Glomerular endothelial cell (primary cell): ENCODE measurements at places on chromosomes 16 and 17. TPM values are rescaled to one million over a fixed set of nuclear protein-coding genes. Genes with fewer than 3 reads are reported as not detected.
A peak's percentile ranks its signal among the peaks of the same experiment; 100 is the strongest.

GRCh38 chr17:29807520-29808361 is 122.3 kb downstream of the SSH2 start:
- DNase-seq, result peak; percentile 37

DNA sequence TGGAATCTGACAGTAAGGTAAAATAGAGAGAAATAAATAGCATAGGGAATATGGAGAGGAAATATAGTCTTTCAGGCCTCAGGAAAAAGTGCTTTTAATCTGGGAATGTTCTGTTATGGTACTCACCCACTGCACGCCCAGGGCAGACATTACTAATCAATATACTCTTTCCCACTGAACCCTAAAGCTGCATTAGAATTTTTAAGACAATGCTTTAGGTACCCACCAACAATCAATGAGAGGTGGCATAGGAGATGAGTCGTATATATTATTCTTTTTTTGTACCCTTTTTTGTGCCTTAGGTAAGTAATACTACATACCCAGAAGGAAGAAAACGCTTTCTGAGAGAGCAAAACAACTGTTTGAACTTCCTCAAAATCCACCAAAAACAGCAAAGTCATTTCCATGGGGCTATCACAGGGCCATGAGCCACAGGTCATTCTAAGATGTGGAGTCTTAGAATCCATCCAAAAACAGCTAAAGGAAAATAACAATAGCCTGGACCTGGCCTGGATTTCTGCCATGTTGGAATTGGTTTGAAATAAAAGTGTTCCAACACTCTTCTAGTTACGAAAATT is 542.1 kb downstream of the XYLT1 start:
- no peak for DNase-seq

- no peak for DNase-seq
Measured at GRCh38 chr16:27463741-27464591, 62.0 kb downstream of the IL21R start.

- DNase-seq, result no peak
Measured at GRCh38 chr17:7577327-7578199, 1.9 kb upstream of the CD68 start.

DNA sequence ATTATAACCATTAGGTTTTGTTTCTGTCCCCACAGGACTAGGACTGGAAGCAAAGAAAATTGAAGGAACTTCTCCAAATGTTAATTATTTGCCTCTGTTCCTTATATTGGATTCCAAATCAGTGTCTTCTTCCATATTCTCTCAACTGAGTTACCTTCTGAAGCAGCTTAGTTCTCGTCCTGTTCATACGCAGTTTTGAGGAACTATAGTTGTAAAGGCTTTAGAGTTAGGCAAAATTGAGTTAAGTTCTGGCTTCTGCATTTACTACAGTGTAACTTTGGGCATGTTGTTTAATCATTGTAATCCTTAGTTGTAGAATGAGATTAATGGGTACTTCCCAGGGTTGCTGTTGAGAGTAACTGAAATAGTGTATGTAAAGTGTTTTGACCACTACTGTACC is 11.2 kb downstream of the CBFB start:
- DNase-seq, result no peak

Gene MED13
- 35.6 and 45.1 TPM in 2 replicates for total RNA-seq

Gene MYH1
- total RNA-seq, result not detected in 2 replicates

Gene SLC5A10
- not detected in 2 replicates for total RNA-seq

Gene TEKT1
- not detected in 2 replicates for total RNA-seq
